ENCODE measurements at places on chromosomes 1 and 21.
A peak's percentile ranks its signal among the peaks of the same experiment; 100 is the strongest.

DNA sequence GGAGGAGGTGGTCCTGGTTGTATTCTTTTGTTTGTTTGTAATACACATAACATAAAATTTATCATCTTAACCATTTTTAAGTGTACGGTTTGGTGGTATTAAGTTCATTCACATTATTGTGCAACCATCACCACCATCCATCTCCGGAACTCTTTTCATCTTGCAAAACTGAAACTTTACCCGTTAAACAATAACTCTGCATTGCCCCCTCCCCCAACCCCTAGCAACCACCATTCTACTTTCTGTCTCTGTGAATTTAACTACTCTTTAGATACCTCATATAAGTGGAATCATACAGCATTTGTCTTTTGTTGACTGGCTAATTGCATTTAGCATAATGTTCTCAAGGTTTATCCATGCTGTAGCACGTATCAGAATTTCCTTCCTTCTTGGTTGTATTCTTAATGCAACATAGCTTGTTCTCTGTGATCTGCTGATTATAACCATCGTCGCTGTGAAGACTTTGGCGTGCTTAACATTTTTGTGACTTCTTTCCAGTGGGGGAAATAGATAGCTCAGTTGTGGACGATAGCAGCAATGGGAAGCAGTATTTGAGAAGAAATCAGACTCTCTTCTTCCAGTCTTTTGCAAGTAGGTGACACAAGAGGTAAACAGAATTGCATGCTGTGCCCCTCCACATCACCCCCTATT is 117.5 kb upstream of the HOOK1 start:
- DNase-seq, result no peak

DNA sequence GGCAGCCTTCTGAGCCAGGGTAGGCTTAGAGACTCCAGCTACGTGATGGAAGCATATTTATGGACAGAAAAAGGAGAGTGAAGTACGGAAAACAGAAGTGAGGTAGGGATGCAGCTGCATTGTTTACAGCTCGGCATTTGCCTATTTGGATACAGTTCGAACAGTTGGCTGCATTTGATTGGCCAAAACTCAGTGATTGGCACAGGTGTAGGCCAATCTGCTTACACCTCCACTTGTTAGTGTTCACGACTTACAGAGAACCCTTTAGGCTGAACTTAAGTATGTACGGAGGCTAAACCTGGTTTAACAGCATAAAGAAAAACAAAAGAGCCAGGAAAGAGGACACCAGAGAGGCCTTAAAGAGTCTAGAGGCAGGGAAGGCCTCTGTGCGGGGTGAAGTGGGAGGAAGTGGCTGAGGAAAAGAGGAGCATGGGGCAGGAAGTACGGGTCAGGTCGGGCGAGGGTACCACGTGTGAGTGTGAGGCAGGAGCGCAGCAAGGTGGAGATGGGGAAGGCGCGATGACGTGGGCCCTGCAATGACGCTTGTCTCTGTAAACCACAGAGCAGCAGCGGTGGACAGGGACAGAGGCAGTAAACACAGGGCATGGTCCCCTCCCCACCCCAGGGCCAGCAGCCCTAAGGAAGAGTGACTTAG is 32.0 kb downstream of the RSPH1 start:
- DNase-seq, result peak; percentile 53

- DNase-seq, result no peak
These were observed 107.7 kb downstream of the POU2F1 start for GRCh38 chr1:167328306-167328815.

DNA sequence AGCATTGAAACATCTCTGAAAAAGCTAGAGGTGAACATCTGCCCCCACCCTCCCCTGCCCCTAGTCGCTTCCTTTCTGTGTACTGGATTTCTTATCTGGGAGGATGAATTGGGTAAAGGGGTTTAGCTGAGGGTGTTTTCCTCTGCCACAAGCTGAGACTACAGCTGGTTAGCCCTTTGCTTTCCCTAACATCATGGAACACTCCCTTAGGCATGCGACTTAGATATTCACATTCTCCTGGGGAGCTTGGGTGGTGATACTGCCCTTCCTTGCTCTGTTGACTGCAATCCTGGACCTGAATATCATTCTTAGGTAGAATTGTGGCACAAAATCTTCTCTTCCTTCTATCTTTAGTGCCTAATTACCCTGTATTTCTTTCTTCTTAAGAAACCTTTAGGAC is 117.4 kb upstream of the KIAA0040 start:
- DNase-seq, result no peak

GRCh38 chr21:25385911-25386474 is 221.3 kb downstream of the MRPL39 start:
- DNase-seq, result no peak

DNA sequence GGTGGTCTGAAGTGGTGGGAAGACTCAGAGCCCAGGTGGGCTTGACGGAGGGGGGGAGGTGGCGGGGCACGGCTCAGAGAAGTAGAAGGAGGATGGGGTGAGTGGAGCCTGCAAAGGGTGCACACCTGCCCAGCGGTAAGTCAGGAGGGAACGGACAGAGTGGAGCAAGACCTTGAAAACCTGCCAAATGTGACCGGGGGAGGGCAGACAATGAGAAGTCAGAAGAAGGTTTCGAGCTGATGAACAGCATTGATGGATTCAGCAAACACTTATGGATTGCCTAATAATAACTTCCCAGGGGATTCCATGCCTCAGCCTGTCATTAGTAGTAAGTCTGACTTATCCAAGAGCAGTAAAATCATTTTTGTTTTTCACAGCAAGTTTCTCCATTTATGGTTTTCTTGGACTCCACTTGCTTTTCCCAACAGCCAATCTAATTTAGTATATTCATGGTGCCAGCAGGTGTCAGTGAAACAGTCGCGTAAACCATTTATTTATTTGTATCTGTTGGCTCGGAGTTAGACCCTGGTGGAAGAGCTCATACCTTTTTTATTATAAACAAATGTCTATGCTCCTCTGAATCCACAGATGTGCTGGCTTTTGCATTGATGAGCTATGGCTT is 279.1 kb downstream of the PCP4 start:
- DNase-seq, result no peak

DNA sequence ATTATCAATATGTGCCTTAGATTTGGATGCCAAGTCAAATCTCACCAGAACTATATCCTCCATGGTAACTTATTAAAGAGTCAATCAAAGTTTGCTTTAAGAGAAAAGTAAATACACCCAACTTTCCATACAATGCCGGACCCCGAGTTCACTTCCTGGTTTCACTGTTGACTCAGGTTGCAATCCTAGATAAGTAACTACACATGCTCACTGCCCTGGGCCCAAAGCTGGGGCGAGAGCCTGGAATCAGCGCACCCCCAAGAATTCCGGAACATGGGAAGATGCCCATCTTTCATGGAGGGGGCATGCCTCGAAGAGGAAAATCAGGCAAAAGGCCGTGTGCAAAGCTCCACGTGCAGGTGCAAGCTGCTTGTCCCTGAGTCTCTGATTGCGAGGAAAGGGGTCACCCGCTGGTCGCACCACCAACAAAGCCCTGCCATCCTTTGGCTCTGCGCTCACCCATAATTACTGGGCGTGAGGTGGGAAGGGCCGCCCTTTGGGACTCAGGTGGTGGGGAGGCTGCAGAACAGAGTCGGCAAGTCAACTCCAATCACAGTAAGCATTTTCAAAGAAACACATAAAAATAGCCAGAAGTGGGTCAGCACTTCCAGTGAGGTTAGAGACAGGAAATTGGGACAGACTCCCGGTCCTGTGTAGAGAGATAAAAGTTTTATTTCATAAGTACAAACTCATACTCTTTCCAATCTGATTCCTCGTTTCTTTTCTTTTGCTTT is 167.7 kb downstream of the TOMM20 start:
- no peak for DNase-seq

DNA sequence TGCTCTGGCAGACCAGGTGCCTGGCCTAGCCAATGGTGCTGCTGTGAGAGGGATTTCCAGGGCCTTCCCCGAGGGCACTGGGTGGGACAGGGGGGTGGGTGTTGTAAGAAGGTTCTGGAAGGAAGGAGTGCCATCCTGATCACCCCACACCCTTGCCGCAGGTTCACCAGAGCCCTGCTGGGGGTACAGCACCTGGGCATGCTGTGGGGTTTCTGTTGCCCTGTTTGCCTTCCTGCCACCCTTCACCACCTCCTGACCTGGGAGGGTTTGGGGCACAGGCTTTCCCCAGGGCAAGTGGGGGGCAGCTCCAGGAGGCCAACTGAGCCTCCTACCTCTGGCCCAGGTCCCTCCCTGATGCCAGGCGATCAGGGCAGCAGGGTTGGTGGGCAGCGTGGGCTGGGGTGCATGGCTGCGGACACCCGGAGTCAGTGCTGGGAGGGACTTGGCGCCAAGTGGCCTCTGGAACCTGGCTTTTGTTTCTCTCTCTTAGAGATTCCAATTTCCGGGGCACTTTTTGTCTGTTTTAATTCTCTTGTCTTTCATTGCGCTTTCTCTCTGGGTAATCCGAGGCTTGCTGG is 318.8 kb downstream of the PTPRU start:
- no peak for DNase-seq

DNA sequence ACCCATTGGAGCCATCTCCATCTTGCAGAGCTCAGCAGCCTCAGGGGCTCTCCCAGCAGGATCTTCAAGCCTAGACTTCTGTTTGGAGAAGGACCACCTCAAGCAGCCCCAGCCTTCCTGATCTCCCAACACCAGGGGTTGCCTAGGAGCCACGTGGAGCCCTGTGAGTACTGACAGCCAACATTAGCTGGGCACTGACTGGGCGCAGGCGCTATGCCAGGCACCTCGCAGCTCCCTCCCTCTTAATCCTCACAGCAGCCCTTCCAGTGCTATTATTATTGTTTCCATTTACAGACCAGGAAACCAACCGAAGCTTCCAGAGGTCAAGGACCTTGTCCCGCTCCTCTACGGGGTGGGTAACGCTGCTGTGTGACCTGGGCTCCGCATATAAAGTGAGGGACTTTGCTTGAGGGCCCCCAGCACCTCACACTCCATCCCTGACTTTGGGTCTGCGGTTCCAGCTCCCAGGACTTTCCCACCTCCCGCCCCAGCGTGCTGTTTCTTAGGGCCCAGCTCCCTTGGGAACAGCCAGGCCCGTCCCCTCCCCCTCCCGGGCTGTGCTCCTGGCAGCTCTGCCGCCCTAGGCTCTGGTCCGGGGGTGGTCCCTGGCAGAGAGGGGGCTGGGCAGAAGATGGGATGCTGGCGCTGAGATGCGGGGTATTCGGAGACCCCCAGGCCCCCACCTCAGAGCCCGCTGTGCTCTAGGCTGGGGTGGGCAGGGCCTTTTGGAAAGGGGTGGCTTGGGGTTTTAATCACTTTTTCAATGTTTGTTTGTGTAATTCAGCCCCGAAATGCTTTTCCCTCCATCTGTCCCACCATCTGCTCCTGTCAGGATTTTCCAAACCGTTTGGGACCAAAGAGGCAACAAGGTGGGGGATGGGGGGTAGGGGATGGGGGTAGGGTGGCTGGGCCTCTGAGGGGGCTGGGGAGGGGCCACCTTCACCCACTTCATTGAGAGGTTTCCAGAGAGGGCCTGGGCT is 4.1 kb upstream of the HPCA start:
- DNase-seq, result no peak

DNA sequence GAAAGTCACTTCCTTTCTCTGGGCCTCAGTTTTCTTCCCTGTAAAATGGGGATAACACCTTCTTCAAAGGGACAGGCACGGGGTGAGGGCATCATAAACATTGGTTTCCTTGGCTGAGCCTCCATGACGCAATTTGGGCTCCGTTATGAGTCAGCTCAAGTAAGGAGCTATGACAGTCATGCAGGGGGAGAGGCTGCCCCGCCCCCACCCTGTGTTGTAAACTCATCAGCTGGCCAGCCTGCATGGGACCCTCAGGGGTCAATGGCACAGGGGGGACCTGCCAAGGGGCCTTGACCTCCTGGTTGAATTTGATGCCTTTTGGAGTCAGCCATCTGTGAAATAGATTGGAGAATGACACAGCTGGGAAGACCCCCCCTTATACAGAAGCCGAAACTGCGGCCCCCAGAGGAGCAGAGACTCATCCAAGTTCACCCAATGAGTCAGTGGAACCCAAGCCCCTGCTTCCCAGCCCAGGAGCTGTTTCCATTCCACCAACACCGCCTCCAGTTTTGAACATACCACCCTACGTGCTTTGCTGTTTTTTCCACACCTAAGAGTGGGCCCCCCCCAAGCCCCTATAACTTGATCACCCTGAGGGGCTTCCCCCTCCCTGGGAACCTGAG is 36.8 kb upstream of the RUNX3 start:
- DNase-seq, result no peak

GRCh38 chr1:209815490-209815889 is 9.5 kb upstream of the IRF6 start:
- DNase-seq, result no peak

DNA sequence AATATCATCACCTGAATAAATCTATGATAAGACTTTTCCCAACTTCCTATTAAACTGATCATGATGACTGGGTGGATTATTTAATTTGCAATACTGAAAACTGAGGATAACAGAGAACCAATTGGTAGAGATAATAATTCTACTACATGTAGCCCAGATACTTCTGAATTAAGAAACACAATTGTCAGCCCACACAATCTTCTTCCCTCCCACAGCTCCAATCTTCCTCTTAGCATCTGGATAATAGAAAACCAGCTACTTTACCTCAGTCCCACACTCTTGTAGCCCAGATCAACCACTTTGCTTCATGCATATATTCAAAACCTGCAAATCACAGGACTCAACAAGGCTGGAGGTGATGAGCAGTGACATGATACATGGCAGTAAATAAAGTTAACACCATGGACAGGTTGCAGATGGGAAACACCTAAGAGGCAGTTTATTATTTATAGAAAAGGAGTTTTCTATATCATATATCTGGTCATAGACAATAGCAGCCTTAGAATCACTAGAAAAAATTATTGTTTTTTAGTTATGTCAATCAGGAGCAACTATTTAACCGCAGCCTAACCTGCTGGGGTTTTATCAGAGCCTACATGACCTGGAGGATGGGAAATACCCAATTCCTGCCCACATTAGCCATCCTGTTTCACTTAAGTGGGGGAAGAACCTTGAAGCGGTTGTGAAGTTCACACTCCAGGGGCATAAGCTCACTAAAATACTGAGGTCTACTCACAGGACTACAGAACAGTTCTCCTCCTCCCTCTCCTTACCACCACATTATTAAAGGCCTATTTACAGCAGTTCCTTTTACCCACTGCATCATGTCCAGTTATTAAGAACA is 16.7 kb downstream of the FRRS1 start:
- DNase-seq, result no peak

DNA sequence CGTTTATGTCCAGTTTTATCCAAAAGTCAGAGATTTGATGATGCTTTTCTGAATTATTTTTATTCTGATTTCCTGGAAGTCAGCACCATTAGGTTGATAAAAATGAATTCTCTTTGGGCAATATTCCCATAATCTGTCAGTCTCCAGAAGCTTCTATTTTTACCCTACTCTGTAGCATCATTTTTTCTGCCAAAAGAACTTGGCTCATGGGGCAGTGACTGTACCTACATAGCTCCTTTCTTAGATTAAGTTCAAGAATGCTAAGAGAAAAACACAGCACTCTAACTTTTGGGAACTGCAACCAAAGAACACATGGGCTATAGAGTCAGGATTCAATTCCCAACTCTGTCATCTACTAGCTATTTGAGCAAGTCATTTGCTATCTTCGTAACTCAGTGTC is 152.9 kb downstream of the BARHL2 start:
- DNase-seq, result no peak

- no peak for DNase-seq
These were observed 129.9 kb downstream of the NTPCR start for GRCh38 chr1:233080286-233080685.

Measured in central memory CD8-positive, alpha-beta T cell (primary cell).